A549 treated with Hydrocortisone at 1 μM for 4 hours (cell line): ENCODE measurements at places on chromosomes 11 and 22. TPM values are rescaled to one million over a fixed set of nuclear protein-coding genes. Genes with fewer than 3 reads are reported as not detected.

Gene CSNK2A3
- total RNA-seq: 1.6 to 3.6 TPM (median 2.2 TPM) in 5 replicates

Gene RBM7
- total RNA-seq: 24.4 to 31.8 TPM (median 26.5 TPM) in 5 replicates

Gene AQP11
- 1.2 to 1.9 TPM (median 1.3 TPM) in 5 replicates for total RNA-seq

Gene OR8B4
- total RNA-seq: not detected in 5 replicates

Gene APOA1
- total RNA-seq: 0.09 to 0.67 TPM (median 0.36 TPM) in 5 replicates

Gene POU2F3
- not detected in 5 replicates for total RNA-seq

Gene PI4KA
- 18.9 to 21.8 TPM (median 20.5 TPM) in 5 replicates for total RNA-seq

Gene TRIM29
- 24.4 to 26.6 TPM (median 25.6 TPM) in 5 replicates for total RNA-seq

Gene OR52I2
- total RNA-seq: not detected in 5 replicates

Gene CHADL
- total RNA-seq: not detected in 5 replicates

Gene DBX1
- total RNA-seq: not detected in 5 replicates

Gene NRIP3
- total RNA-seq: 0.61 to 1.3 TPM (median 0.71 TPM) in 5 replicates

Gene SAA1
- total RNA-seq: 2.4 to 4.0 TPM (median 3.4 TPM) in 5 replicates

Gene OR51B2
- not detected in 5 replicates for total RNA-seq

Gene SULT4A1
- not detected in 5 replicates for total RNA-seq

Gene CECR2
- total RNA-seq: 0.07 to 0.17 TPM (median 0.09 TPM) in 5 replicates

Gene C1QTNF5
- not detected in 5 replicates for total RNA-seq

Gene KRTAP5-3
- total RNA-seq: not detected in 5 replicates

Gene TMPRSS13
- total RNA-seq: 0.02 TPM in 2 of 5 replicates, not detected in the others

Gene PLAAT2
- 0.65 to 1.1 TPM (median 0.94 TPM) in 5 replicates for total RNA-seq

Gene IGLL1
- total RNA-seq: not detected in 5 replicates

Gene SUSD2
- total RNA-seq: 63.9 to 79.0 TPM (median 75.3 TPM) in 5 replicates

Gene CCDC157
- total RNA-seq: 2.1 to 3.3 TPM (median 2.8 TPM) in 5 replicates

Gene FREY1
- total RNA-seq: 0.29 to 0.59 TPM (median 0.32 TPM) in 5 replicates

Gene SYT9
- total RNA-seq: 0.07 to 0.22 TPM (median 0.17 TPM) in 5 replicates

Gene PSMA1
- 184 to 194 TPM (median 186 TPM) in 5 replicates for total RNA-seq

Gene CELSR1
- total RNA-seq: 27.0 to 29.8 TPM (median 29.1 TPM) in 5 replicates

Gene OR8J1
- not detected in 5 replicates for total RNA-seq

Gene NPAS4
- total RNA-seq: 0.03 to 0.06 TPM in 2 of 5 replicates, not detected in the others

Gene SLC22A25
- total RNA-seq: not detected in 5 replicates

Gene ANKK1
- total RNA-seq: 0.03 to 0.11 TPM (median 0.05 TPM) in 3 of 5 replicates, not detected in the others

Gene ALG9
- 18.2 to 21.0 TPM (median 20.2 TPM) in 5 replicates for total RNA-seq
